ENCODE measurements at places on chromosomes 6 and 20. TPM values are rescaled to one million over a fixed set of nuclear protein-coding genes. Genes with fewer than 3 reads are reported as not detected.

DNA sequence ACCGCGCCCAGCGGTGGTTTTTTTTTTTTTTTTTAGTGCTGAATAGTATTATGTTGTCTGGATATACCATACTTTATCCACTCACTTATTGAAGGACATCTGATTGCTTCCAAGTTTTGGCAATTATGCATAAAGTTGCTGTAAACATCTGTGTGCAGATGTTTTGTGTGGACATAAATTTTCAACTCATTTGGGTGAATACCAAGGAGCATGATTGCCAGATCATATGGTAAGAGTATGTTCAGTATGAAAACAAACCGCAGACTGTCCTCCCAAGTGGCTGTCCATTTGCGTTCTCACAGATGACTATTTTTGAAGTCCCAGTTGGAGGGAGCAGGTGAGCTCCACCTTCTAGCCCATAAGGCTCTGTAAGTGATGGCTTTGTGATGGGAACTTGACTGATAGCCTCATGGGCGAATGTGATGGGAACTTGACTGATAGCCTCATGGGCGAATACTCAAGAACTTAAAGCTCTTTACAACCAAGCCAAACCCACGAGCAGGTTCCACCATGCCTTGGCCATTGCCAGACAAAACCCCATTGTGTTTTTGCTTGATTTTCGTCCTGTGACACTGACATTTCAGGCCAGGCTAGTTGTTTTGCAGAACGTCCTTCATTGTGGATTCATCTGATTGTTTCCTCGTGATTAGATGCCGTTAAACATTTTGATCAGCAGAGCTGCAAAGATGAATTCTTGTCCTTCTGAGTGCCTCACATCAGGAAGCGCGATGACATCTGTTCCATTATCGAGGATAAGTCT is 51.0 kb downstream of the ZBTB2 start:
- no peak for DNase-seq

DNA sequence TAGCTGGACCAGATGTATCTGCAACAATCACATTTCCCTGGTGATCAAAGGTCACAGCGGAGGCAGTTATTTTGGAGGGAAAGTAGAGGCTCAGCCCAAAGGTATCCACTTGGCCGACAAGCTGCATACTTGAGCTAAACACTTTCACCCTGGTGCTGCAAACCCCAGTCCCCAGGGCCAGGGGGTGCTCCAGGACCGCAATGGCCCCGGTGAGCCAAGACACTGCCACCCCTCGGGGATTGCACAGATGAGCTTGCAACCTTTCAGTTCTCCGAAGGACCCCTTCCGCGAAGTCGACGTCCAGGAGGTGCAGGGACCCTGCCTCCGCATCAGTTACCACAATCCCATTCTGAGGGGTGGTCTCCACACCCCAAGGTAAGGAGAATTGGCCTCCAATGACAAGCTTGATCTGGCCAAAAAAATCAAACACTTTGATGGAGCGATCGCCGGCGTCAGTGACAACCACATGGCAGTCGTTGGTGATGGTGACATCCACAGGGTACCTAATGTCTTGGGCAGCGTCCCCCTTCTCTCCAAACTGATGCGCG is 823 bp downstream of the NHLRC1 start:
- no peak for DNase-seq

The GMNN gene
- 4.3 TPM for polyA plus RNA-seq

DNA sequence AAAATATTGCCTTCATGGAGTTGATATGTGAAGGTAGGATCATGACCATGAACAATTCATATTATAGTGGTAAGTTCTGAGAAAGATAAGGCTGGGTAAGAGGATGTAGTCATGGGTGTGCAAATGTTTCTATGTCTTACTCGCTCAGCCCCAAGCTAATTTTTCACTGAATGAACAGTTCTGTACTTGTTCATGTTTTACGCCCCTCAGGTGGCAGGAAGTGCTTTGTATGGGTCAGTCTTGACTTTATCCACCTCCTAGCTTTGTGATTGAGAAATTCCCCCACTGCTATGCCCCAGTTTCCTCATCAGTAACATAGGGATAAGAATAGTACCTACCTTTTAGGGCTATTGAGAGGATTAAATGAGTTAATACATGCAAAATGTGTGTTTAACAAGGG is 148.2 kb upstream of the KCNG1 start:
- no peak for DNase-seq

All from naive thymus-derived CD8-positive, alpha-beta T cell (primary cell).